Activated T-cell treated with anti-CD3 and anti-CD28 coated beads, Interleukin-2, amount 50 U/mL, for 48 hours (primary cell): ENCODE measurements at places on chromosomes 12 and 14.

- DNase-seq = no peak
Measured at GRCh38 chr12:53143355-53143754, 37.2 kb upstream of the ZNF740 start.

GRCh38 chr12:14260011-14260993, 105.2 kb upstream of the ATF7IP start:
- DNase-seq = no peak

DNA sequence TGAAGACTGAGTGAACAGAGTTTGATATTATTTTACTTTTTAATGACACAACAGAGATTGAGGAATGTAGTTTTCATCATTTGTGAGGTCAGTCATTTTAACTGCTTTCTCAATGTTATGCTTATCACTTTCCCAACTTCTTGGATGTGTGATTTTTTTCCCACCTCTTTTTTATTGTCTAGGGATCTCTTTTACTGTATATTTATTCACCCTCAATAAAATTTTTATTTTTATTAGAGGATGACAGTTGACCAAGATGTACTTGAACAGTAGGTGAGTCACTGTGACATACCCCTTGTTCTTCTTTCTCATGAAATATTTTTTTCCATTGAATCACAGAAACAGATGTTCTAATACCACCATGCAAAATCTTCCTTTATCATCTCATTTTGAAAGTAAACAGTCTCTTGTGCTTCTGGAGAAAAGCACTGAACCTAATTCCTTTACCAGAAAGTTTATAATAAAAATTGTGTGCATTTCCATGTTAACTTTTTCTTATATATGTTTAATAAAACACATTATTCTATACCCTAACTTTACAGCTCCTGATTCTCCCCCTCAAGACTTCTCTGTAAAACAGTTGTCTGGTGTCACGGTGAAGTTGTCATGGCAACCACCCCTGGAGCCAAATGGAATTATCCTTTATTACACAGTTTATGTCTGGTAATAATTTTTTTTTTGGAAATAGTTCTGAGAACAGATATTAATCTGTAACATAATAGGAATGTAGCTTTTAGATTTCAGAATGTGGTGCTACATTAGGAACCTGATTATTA, 65.9 kb downstream of the PTPRQ start:
- no peak for DNase-seq

DNA sequence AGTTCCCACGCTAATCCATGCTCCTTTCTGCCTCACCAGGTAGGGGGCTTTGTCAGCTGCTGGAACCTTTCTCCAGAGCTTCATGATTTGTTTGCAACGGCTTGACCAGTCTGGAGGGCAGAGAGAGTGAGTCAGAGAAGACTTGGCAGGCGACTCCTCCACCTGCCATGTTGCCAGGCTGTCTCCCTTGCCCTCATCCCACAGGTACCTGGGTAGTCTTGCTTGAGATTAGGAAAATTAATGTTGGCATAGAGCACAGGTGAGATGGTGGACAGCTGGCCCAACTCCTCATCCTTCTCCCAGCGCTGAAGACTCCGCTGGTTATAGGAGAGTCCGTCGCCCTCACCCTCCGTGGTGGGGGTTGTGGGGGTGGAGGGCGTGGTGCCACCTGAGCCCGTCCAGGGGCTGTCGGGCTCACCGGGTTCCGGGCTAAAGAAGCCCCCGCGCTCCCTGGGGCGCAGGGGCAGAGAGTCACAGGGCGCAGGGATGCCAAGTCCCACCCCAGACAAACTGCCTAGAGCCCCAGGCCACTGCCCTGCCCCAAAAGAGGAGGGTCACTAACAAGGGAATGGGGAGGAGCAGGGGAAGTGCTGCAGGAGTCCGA, 18.6 kb downstream of the KMT2D start:
- DNase-seq = no peak
